ENCODE measurements at places on chromosomes 6 and 20.
A peak's percentile ranks its signal among the peaks of the same experiment; 100 is the strongest.

GRCh38 chr6:5626727-5627426 is 365.6 kb downstream of the FARS2 start:
- DNase-seq: no peak

DNA sequence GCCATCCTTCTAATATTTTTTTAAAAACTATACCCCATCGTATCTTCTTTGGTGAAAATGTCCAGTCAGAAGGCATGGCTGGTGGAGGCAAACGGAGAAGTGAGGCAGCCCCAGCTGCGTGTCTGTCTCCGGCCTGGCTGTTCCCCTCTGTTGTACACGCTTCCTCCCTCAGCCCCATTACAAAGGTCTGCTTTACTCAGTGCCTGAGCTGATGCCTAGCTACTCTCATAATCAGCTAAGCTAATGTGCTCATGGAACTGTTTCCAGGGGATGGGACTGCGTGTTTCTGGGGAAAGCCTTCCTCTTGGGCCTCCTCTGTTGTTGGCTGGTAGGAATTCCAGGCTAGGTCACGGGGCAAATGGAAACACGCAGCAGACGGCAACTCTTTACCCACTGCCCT is 67.3 kb downstream of the PPP1R3G start:
- no peak for DNase-seq

GRCh38 chr6:136338486-136338885 is 48.8 kb upstream of the BCLAF1 start:
- DNase-seq: no peak

- DNase-seq: no peak
Observed at GRCh38 chr6:143356101-143356880, 94.2 kb downstream of the ADAT2 start.

- no peak for DNase-seq
Observed at GRCh38 chr6:129212081-129212480, 329.1 kb downstream of the LAMA2 start.

GRCh38 chr20:47642624-47643023 is 140.9 kb downstream of the NCOA3 start:
- DNase-seq: no peak

DNA sequence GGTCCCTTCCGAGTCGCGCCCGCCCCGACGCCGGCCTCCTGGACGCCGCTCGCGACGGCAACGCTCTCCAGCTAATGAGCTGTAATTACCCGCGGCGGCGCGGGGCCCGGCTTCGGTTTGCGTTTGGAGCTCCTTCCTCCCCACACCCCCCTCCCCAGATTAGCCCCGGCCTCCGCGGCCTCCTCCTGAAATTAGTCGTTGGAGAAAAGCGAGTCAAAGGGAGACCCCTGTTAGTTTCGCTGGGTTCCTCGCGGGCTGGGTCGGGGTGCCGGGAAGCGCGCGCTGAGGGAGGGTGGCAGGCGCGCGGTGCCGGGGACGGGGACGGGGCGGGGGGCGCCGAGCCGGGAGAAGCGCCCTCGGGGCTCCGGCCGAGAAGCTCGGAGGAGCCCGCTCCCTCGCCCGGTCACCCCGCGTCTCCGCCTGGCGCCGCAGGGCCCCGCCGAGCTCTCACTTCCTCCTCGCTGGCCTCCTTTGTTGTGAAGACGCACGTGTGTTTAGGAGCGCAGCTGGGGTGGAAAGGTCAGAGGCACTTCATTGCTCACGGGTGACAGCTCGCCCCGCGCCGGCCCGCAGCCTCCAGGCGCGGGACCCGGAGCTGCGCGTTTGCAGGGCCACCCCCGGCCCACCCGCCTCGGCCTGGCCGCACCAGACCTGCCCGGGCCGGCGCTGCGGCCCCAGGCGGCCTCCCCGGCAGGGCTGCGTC is 4.9 kb downstream of the FOXC1 start:
- DNase-seq: no peak

- DNase-seq: no peak
Observed at GRCh38 chr6:129642322-129642721, 67.7 kb downstream of the ARHGAP18 start.

DNA sequence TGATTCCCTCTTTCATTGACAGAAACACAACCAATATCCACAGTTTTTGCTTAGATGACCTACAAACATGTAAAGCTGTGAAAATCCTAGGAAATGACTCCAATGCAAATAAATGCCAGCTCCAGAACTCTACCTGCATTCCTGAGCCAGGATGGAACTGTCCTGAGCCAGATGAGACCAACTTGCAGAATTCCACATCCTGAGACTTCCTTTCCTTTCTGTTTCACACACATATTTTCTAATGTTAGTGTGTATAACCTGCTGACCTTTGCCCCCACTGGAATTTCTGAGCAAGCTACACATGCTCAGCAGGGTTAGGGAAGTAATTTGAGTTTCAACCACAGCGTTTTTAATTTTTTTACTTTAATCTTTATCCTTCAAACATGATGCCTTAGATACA is 69.6 kb upstream of the ADGRF1 start:
- DNase-seq: no peak

DNA sequence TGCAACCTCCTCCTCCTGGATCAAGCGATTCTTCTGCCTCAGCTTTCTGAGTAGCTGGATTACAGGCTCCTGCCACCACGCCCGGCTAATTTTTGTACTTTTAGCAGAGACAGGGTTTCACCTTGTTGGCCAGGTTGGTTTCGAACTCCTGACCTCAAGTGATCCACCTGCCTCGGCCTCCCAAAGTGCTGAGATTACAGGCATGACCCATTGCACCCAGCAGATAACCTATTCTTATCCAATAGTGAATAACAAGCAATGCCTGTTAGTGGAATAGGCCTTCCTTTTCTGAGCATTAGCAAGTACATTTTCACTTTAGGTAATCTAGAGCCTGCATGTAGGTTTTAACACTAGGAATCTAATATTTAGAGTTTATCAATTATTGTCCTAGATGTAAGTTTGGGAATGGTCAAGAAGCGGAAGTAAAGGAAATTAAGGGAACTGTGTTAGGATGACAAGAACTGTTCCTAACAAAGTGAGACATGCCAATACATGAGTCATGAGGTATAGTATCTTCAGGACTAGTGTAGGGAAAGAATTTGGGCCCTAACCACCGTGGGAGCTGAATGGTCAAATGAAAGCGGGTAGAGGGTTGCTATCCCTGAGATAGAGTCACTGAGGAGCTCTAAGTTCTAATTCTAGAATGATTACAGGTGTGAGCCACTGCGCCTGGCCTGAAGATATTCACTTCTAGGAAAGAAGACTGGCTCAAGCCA is 15.0 kb downstream of the BLTP3A start:
- DNase-seq: no peak

- no peak for DNase-seq
Observed at GRCh38 chr6:125818225-125818657, 27.5 kb downstream of the NCOA7 start.

GRCh38 chr6:44645276-44645675 is 257.8 kb downstream of the CDC5L start:
- no peak for DNase-seq

- DNase-seq: peak; percentile 65
Observed at GRCh38 chr6:69974193-69974592, 107.8 kb downstream of the COL19A1 start.

Data from NCI-H748 treated with DMSO at 0.1 percent for 48 hours (cell line).